ENCODE measurements at places on chromosomes 1 and 21.
A peak's percentile ranks its signal among the peaks of the same experiment; 100 is the strongest.

- DNase-seq, result no peak
Measured at GRCh38 chr1:198669023-198669698, 30.3 kb downstream of the PTPRC start.

GRCh38 chr1:5509664-5510452 is 482.4 kb downstream of the NPHP4 start:
- peak; percentile 58 for DNase-seq

DNA sequence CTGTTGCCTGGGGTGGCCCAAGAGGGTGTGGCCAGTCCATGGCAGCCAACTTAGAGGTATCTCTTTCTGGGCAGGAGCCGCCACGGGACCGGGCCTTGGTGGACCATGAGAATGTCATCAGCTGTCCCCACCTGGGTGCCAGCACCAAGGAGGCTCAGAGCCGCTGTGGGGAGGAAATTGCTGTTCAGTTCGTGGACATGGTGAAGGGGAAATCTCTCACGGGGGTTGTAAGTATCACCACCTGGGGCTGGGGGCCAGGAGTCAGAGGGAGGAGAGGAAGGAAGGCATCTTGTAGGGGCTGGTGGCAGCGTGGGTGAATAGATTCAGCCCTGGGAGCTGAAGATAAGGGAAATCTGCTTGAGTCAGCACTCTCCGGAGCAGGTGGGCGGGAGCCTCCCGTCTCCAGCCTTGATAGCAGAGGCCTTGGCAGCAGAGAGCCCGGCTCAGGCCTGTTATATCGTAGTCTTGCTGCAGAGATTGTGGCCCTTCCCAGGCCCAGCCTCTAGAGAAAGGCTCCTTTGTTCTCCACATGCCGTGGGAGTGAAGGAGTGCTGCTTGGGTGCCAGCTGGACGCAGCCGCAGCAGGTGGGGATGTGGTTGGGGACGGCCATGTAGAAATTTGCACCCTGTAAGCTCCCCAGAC is 25.4 kb downstream of the PHGDH start:
- DNase-seq, result no peak

DNA sequence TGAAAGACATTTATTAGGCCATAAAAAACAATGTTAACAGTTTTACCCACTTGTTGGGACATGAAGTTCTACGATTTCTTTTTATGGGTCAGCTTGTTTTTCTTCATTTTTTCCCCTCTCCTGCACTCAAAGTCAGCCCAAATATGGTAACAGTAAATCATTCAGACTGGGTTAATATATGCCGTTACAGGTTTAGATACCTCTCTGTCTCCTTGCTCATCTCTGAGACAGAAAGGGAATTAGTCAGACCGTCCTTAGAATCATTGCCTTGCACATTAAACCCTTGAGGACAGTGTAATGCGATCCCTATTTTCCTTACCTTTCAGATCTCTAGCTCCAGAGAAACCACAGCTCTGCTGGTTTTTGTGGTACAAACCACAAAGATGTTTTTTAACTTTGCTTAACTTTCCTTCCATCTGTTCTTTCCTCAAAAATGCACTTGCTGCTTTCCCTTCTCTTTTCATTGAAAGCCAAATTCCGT is 613.3 kb downstream of the PLPP3 start:
- no peak for DNase-seq

DNA sequence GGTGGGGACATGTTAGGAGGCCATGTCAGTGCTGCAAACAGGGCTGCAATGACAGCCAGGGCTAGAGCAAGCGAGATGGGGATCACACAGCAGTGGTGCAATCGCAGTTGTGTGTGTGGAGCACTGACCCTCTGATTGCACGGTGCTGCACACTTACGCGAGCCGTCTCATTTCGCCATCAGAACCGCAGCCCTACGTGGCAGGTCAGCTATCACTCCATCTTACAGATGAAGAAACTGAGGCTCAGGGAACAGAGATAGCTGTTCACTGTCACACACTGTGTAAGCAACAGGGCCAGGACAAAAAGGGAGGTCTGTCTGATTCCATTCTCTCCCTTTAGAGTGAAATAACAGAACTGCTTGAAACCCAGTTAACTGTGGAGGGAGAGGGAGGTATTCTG is 104.8 kb upstream of the SLC45A1 start:
- no peak for DNase-seq

DNA sequence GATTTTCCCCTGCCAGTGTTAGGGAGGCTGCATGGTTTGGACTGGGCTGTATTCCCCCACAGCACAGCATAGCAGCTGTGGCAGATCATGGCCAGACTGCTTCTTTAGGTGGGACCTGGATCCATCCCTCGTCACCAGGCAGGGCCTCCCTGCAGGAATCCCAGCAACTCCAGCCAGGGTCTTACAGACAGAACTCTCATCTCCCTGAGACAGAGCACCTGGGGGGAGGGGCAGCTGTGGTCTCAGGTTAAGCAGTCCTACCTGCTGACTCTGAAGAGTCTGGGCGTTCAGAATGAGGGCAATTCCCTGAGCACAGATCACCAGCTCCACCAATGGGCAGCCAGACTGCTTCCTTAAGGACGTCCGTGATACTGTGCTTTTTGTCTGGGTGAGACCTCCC is 47.9 kb upstream of the C1orf115 start:
- DNase-seq, result no peak

- DNase-seq, result no peak
Measured at GRCh38 chr1:214379236-214379970, 98.4 kb downstream of the SMYD2 start.

DNA sequence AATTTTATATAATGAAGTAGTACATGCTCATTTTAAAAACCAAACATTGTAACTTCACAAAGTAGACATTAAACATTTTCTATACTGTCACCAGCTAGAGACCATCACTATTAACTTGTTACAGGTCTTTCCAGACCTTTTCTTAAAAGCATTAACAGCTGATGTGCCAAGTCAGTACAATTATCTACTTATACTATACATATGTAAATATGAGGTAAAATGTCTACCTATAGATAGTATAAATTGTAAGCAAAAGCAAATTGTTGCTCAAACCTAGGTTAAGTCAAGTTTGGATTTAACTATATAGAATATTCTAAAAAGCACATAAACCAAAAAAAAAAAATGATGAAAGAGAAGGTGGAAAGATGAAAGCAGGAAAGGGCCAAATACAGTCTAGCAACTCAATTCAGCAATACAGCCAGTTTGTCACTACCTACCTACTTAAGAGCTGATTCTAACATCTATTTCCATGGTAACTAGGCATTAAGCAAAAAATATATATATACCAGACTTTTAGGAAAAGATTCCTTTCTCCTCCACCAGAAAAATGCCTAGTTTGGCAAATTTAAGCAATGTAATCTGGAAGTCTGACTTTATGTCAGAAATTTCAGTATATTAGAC is 34.5 kb downstream of the ARID4B start:
- no peak for DNase-seq

GRCh38 chr1:224211206-224211962 is 28.3 kb downstream of the DEGS1 start:
- no peak for DNase-seq

GRCh38 chr1:66360285-66360724 is 173.6 kb upstream of the SGIP1 start:
- no peak for DNase-seq

- DNase-seq, result no peak
Measured at GRCh38 chr1:70910013-70910412, 137.6 kb downstream of the PTGER3 start.

- DNase-seq, result no peak
Measured at GRCh38 chr21:28308516-28308915, 684.2 kb downstream of the LTN1 start.

GRCh38 chr1:246907472-246907871 is 24.3 kb downstream of the AHCTF1 start:
- DNase-seq, result no peak

GRCh38 chr1:79825551-79825950 is 819.0 kb upstream of the ADGRL4 start:
- no peak for DNase-seq

- DNase-seq, result no peak
Measured at GRCh38 chr21:19228226-19228625, 824.6 kb upstream of the TMPRSS15 start.

DNA sequence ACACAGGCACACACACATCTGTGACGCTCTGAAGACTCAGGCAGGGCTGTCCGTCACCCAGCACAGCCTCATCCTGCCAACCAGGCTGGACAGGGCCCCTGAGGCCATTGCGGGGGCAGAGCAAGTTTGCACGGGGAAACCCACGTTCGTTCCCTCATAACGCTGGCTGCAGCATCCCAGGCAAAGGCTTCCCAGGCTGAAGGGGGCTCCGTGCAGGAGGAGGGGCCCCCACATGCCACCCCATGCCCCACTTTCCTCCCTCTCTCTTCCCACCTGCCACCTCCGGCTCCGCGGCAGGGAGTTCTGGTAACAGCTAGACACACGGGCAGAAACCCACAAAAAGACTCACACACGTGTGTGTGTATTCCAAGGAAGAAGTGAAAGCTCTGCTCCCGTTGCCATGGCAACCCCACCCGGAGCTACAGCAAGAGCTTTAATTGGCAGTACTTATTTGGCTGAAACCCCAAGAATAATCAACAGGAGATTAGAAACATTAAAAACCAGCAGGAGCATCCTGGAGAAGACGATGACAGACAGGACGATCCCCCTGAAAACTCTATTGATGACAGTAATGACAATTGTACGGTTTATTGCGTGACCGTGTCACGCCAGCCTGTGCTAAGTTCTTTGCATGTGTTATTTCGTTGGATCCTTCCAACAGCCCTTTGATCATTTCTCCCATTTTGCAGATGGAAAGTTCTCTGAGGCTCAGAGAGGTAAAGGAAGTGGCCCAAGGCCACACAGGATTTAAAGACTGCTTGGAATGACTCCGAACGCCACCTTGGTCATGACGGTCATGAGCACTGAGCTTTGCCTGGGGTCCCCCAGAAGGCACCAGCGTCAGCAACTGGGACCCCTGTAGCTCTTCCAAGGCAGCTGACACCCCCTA is 247.1 kb downstream of the NPHP4 start:
- no peak for DNase-seq

DNA sequence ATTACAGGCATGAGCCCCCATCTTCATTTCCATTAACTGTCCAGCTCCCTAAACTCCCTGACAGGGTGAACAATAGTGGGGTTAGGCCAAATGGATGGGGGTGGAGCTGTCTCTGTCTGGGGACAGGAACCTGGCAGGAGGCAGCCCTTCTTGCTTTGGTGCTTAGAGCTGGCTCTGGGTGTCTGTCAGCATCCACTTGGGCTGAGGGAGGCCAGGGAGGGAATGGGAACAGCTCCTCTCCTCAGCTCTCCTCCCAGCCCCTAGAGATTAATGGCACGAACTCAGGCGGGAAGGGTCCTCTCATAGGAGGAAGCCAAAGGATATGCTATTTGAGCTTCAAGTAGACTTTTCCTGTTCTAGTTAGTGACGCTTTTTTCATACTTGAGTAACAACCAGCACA is 11.1 kb upstream of the ETV3L start:
- no peak for DNase-seq

DNA sequence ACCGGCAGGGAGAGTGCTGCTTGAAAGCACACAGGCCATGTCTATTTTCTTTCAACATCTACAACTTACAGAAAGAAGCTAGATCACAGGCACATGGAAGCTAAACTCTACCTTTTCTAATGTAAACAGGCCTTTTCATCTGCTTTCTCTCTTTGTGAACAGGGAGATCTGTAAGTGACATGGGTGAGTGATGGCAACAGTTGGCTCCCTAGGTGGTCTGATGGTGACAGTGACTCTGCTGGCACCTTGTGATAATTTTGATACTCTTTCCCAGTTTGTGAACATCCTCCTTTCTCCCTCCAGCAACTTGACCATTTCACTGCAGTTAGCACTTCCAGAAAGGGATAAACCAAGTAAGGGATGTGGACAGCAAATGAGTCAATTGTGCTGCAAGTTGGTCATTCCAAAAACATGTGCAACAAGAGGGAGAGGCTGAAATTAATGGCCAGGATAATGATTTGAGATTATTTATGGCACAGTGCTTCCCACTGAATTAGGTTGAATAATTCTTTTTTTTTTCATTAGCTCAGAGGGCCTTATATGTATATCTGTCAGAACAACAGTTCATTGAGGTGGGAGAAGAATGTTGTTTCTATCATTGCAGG is 89.5 kb downstream of the XCL2 start:
- DNase-seq, result no peak

GRCh38 chr21:40294345-40294744 is 427.1 kb downstream of the PCP4 start:
- no peak for DNase-seq

GRCh38 chr1:232711996-232712395 is 82.1 kb upstream of the SIPA1L2 start:
- no peak for DNase-seq

DNA sequence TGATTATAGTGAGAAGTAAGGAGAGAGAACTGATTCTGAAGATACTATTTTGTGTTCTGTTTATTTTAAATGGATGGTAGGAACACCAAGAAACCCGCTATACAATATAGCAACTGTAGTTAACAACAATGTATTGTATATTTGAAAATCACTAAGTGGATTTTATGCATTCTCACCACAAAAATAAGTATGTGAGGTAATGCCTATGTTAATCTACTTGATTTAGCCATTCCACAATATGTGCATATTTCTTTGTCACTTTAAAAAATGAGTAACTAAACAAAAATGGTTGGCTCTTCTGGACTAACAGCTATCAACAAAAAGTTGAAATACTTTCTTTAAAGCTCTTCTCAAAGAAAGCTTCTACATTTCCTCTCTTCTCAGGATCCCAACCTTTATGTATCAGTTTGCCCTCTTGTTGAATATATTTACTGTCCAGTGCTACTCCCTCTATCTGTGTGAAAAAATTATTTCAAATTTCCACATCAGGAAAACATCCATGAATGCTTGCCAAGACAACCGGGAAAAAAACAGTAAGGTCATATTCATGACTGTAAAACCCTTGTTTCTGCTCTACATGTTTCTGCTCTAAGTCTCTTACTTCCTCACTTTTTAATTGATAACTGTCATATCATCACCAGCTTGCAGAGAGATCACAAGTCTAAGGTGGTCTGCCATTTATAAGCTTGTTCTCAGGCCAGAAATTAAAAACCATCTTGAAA is 27.0 kb downstream of the CLCA4 start:
- no peak for DNase-seq

DNA sequence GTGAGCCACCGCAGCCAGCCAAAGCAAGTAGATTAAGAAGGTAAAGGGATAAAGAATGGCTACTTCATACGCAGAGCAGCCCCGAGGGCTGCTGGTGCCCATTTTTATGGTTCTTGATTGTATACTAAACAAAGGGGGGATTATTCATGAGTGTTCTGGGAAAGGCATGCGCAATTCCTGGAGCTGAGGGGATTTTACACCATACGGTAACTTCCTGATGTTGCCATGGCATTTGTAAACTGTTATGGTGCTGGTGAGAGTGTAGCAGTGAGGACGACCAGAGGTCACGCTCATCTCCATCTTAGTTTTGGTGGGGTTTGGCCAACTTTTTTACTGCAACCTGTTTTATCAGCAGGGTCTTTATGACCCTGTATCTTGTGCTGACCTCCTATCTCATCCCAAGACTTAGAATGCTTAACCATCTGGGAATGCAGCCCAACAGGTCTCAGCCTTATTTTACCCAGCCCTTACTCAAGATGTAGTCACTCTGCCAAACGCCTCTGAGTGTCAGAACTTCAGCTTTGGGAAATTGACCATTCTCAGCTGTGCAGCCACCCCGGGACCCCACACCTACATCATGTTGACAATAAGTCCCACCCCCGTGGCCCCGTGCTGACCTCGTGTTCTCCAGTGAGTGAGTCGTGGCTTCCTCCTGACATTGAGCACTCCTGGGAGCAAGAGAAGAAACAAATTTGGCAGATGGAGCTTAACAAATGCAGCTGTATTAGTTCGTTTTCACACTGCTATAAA is 149.4 kb upstream of the COL6A1 start:
- no peak for DNase-seq

GRCh38 chr1:116259663-116260062 is 113.4 kb upstream of the ATP1A1 start:
- DNase-seq, result no peak
